ENCODE measurements at places on chromosomes 2 and 18.
A peak's percentile ranks its signal among the peaks of the same experiment; 100 is the strongest.

GRCh38 chr2:216694082-216694825 is 1.1 kb downstream of the IGFBP5 start:
- DNase-seq = no peak

DNA sequence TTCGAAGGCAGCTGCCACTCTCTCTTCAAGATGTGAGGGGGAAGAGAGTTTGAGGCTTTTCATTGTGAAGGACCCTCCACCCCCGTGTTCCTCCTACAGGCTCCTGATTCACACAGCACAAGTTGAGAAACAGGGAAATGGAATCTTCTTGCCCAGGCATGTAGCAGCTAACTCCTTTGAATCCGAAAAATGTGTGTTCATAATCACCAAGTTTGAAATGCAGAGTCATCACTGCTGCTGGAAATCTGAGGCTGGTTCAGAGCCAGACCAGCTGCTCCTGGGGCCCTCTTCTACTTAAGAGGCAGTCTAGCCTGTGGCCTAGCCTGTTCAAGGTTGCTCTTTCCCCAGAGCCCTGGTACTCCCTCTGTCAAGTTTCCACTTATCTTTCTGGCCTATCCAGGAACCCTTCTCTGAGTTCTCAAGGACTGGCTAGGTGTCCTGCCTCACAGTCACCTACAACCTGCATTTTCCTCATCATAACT is 166.4 kb downstream of the TMEM247 start:
- no peak for DNase-seq

- DNase-seq = peak; percentile 77
Measured at GRCh38 chr2:12507295-12507694, 209.4 kb upstream of the TRIB2 start.

GRCh38 chr2:5121642-5122041 is 570.5 kb upstream of the SOX11 start:
- no peak for DNase-seq

GRCh38 chr18:47260120-47260923 is 8.9 kb upstream of the SKOR2 start:
- no peak for DNase-seq

GRCh38 chr2:171095014-171095582 is 65.6 kb downstream of the TLK1 start:
- no peak for DNase-seq

DNA sequence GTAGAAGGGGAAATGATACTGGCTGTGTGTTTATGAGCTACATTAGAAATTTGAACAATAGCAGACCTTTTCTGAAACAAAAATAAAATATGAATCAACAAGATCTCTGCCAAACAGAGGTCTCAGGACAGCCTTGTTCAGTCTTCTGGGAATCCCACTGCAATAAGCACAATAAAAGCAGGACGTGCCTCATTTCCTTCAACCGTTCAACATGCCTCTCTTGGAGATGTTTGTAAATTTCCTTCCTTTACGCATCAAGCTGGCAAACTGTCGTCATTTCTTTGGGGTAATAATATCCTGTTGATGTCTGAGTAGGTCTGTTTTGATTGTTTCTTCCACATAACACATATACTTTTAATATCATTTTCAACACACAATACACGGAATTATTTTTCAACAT is 77.2 kb downstream of the TCF4 start:
- no peak for DNase-seq

GRCh38 chr2:36696533-36696932 is at the start of gene VIT:
TSS of gene VIT (plus strand) at chr2:36696707. CDS start at chr2:36716371, 19,664 bp downstream.
- no peak for DNase-seq

GRCh38 chr18:58113337-58113736 is 69.3 kb downstream of the NEDD4L start:
- no peak for DNase-seq

- no peak for DNase-seq
Measured at GRCh38 chr2:137185378-137186078, 420.2 kb downstream of the THSD7B start.

Measured in activated CD4-positive, alpha-beta T cell treated with anti-CD3 and anti-CD28 coated beads, Interleukin-2, amount 50 U/mL, for 24 hours (primary cell).